A549 treated with RU486 at 1 μM for 4 hours (cell line): ENCODE measurements at places on chromosomes 12 and 14. TPM values are rescaled to one million over a fixed set of nuclear protein-coding genes. Genes with fewer than 3 reads are reported as not detected.

The RNASE7 gene
- not detected in 5 replicates for total RNA-seq

The TAS2R42 gene
- not detected in 5 replicates for total RNA-seq

The SOAT2 gene
- total RNA-seq, result 0.15 to 0.29 TPM (median 0.23 TPM) in 5 replicates

The E2F7 gene
- 6.3 to 8.3 TPM (median 7.9 TPM) in 5 replicates for total RNA-seq

The PTPRR gene
- 0.19 to 0.45 TPM (median 0.39 TPM) in 5 replicates for total RNA-seq

The CLEC7A gene
- total RNA-seq, result not detected in 5 replicates

The TTC8 gene
- total RNA-seq, result 37.7 to 51.9 TPM (median 45.8 TPM) in 5 replicates

The NABP2 gene
- total RNA-seq, result 58.0 to 66.9 TPM (median 62.4 TPM) in 5 replicates

The CAPZA3 gene
- total RNA-seq, result not detected in 5 replicates

The DCN gene
- total RNA-seq, result not detected in 5 replicates

The CLECL1 gene
- total RNA-seq, result not detected in 5 replicates

The NPFF gene
- total RNA-seq, result not detected in 5 replicates

The HEATR5A gene
- 17.2 to 22.7 TPM (median 21.0 TPM) in 5 replicates for total RNA-seq

The PLCZ1 gene
- total RNA-seq, result not detected in 5 replicates

The FOXN4 gene
- total RNA-seq, result not detected in 5 replicates

The PRICKLE1 gene
- 0.73 to 0.97 TPM (median 0.81 TPM) in 5 replicates for total RNA-seq

The SPTSSA gene
- total RNA-seq, result 15.0 to 28.8 TPM (median 25.2 TPM) in 5 replicates

The TAS2R10 gene
- total RNA-seq, result 0.19 TPM in 1 of 5 replicates, not detected in the others

The LRRC10 gene
- total RNA-seq, result not detected in 5 replicates

The SCN8A gene
- 0.89 to 2.3 TPM (median 1.8 TPM) in 5 replicates for total RNA-seq

The STON2 gene
- total RNA-seq, result 0.79 to 1.1 TPM (median 0.90 TPM) in 5 replicates

The TAPBPL gene
- total RNA-seq, result 2.2 to 5.2 TPM (median 3.7 TPM) in 5 replicates

The AMDHD1 gene
- 1.8 to 2.6 TPM (median 1.9 TPM) in 5 replicates for total RNA-seq

The NID2 gene
- 15.9 to 25.1 TPM (median 19.2 TPM) in 5 replicates for total RNA-seq

The IQSEC3 gene
- total RNA-seq, result not detected in 5 replicates

The SYCP3 gene
- total RNA-seq, result 0.13 TPM in 1 of 5 replicates, not detected in the others

The AP4S1 gene
- total RNA-seq, result 5.8 to 11.5 TPM (median 9.7 TPM) in 5 replicates

The PIP4P1 gene
- total RNA-seq, result 29.2 to 44.4 TPM (median 33.0 TPM) in 5 replicates

The OAS1 gene
- total RNA-seq, result 59.6 to 92.3 TPM (median 83.6 TPM) in 5 replicates

The AACS gene
- total RNA-seq, result 15.8 to 19.2 TPM (median 16.4 TPM) in 5 replicates

The KRT79 gene
- total RNA-seq, result 0.21 TPM in 2 of 5 replicates, not detected in the others

The GPR65 gene
- total RNA-seq, result not detected in 5 replicates

The GALNT9 gene
- 3.2 to 7.4 TPM (median 6.5 TPM) in 5 replicates for total RNA-seq

The CLEC9A gene
- not detected in 5 replicates for total RNA-seq

The TMEM30B gene
- total RNA-seq, result 0.10 to 0.33 TPM (median 0.22 TPM) in 5 replicates

The SERPINA9 gene
- not detected in 5 replicates for total RNA-seq

The GLI1 gene
- total RNA-seq, result 7.7 to 10.7 TPM (median 8.5 TPM) in 5 replicates

The MANSC1 gene
- total RNA-seq, result 3.2 to 4.6 TPM (median 3.7 TPM) in 5 replicates

The P3H3 gene
- 20.6 to 31.4 TPM (median 26.1 TPM) in 5 replicates for total RNA-seq

The EPYC gene
- not detected in 5 replicates for total RNA-seq

The SERPINA12 gene
- total RNA-seq, result not detected in 5 replicates

The RASAL1 gene
- total RNA-seq, result 0.27 to 0.55 TPM (median 0.29 TPM) in 5 replicates

The MSRB3 gene
- 16.6 to 24.6 TPM (median 23.2 TPM) in 5 replicates for total RNA-seq

The ANO4 gene
- total RNA-seq, result 0.09 to 0.33 TPM (median 0.17 TPM) in 4 of 5 replicates, not detected in the other

The SPX gene
- 1.9 to 2.3 TPM (median 2.1 TPM) in 5 replicates for total RNA-seq

The RNF10 gene
- total RNA-seq, result 101 to 111 TPM (median 104 TPM) in 5 replicates

The RNF31 gene
- 18.9 to 37.4 TPM (median 28.0 TPM) in 5 replicates for total RNA-seq

The NTS gene
- 35.3 to 94.8 TPM (median 77.0 TPM) in 5 replicates for total RNA-seq

The NDUFA12 gene
- 127 to 163 TPM (median 141 TPM) in 5 replicates for total RNA-seq

The RGS6 gene
- not detected in 5 replicates for total RNA-seq
